CD4-positive, alpha-beta T cell treated with Interleukin-2 at 100 ng/mL for 4 hours (primary cell): ENCODE measurements at places on chromosomes 4 and X.

DNA sequence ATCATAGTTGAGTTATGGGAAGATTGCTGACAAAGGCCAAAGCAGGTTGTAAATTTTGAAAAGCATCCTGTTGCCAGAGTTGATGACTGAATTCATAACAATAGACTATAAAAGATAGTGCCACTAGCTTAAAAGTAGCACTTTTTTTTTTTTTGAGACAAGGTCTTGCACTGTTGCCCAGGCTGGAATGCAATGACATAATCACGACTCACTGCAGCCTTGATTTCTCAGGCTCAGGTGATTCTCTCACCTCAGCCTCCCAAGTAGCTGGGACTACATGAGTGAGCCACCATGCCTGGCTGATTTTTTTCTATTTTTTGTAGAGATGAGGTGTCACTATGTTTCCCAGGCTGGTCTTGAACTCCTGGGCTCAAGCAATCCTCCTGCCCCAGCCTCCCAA, 122.7 kb downstream of the SPOCK3 start:
- no peak for DNase-seq

- no peak for DNase-seq
Observed at GRCh38 chr4:156992943-156993342, 21.3 kb upstream of the PDGFC start.

- no peak for DNase-seq
Observed at GRCh38 chr4:1985294-1985693, 23.5 kb downstream of the NELFA start.

DNA sequence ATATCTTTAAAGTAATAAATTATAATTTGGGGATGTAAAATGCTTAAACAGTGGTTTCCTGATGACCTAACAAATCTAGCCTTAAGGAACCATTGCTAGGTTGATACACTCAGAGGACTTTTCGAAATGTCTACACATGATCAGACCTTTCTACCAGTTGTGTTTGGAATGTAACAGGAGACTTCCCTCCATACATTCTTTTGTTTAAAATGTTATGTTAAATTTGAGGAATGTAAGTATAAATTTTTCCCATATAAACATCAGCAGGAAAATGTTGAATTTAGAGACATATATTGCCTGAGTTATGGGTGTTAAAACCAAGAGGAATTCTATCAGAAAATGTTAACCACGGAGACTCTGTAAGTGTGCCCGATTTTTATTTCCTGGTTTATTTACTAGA, 190.6 kb upstream of the SPRY1 start:
- DNase-seq, result no peak

- DNase-seq, result no peak
Observed at GRCh38 chrX:2863646-2864045, 34.9 kb downstream of the GYG2 start.

DNA sequence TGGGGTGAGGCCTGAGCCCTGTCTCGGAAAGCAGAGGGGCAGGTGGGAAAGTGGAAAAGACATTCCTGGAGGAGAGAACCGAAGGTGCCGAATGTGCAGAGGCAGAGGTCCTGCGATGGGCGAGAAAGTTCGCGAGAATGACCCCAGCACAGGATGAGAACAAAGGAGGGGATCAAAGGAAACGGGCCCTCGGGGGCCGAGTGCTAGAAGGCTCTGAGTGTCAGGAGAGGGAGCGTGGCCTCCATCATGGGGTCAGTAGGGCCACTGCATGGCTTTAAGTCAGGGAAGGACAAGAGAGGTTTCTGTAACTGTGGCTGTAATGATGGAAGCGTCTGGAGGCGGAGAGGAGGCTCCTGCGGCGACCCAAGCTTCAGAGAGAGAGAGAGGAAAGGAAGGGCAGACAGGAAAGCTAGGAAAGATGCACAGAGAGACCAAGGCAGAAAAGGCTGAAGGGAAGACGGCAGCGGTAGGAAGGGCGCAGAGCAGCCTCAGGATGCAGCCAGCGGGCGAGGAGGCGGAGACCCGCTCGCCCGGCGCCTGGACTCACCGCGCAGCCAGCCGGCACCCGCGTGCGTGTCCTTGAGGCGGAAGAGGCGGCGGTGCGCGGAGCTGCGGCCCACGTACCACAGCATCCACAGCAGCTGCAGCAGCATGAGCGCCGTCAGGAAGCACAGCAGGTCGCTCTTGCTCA, 669 bp downstream of the OTOP1 start:
- DNase-seq, result no peak

GRCh38 chr4:78057135-78057599, at the start of gene FRAS1:
Gene FRAS1, plus strand, starts transcription at chr4:78057323. Its CDS starts 687 bp downstream, at chr4:78058010.
- no peak for DNase-seq

DNA sequence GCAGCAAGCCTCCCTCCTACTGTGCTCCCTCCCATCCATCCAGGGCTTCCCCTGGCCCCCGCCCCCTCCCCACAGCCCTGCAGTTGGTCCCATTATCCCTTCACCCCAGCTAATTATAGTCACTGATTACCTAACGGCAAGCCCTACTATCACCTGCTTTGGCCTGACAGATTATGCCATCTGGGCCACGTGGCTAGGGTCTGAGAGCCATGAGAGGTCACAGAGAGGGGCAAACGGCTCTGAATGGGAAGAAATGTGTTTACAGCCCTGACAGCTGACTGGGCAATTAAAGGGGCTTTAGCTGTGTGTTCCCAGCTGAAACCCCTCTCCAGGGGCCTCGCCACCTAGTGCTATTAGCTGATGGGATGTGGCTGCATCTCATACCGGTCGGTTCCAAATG, 134.4 kb upstream of the CPEB2 start:
- DNase-seq, result no peak

- DNase-seq, result peak; percentile 8
Observed at GRCh38 chr4:13476915-13477314, 7.2 kb downstream of the RAB28 start.

GRCh38 chr4:117417856-117418255, 332.5 kb upstream of the TRAM1L1 start:
- DNase-seq, result no peak

GRCh38 chrX:69324851-69325250, 159.6 kb upstream of the PJA1 start:
- no peak for DNase-seq

- DNase-seq, result no peak
Observed at GRCh38 chrX:76919761-76920160, 492.3 kb downstream of the MAGEE1 start.

DNA sequence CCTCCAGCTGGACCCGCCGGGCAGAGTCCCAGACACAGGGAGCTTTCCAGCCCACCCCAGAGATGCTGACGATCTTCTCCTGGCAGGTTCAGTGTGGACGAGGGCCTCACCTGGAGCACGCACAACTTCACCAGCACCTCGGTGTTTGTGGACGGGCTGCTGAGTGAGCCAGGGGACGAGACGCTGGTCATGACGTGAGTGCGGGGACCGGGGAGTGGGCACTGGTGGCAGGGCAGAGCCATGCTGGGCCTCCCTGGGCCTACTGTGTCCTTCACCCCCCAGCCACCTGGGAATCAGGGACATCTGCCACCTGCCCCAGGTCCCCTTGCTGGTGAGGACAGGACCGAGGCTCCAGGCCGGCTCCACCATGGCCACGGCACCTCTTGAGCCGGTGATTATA, 235.6 kb downstream of the AFAP1 start:
- DNase-seq, result no peak

DNA sequence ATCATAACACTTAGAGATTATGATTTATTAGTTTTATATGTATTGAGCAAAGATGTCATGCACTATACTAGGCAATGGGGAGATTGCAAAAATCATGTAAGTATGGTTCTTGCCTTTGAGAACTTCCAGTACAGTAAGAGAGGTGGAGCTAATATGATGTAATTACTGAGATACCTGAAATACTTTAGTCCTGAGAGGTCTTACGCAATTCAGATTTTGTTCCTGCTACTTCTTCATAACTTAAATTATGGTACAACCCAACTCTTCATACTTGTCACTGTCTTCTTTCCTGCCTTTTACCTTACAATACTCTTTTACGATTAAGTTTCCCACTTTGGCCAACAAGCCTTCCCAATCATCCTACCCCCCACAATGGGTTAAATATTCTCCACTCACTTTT, 564.2 kb upstream of the PITX2 start:
- no peak for DNase-seq

- DNase-seq, result no peak
Observed at GRCh38 chrX:13254870-13255269, 65.0 kb downstream of the ATXN3L start.

- DNase-seq, result no peak
Observed at GRCh38 chrX:153876112-153876491, 9.9 kb downstream of the L1CAM start.

DNA sequence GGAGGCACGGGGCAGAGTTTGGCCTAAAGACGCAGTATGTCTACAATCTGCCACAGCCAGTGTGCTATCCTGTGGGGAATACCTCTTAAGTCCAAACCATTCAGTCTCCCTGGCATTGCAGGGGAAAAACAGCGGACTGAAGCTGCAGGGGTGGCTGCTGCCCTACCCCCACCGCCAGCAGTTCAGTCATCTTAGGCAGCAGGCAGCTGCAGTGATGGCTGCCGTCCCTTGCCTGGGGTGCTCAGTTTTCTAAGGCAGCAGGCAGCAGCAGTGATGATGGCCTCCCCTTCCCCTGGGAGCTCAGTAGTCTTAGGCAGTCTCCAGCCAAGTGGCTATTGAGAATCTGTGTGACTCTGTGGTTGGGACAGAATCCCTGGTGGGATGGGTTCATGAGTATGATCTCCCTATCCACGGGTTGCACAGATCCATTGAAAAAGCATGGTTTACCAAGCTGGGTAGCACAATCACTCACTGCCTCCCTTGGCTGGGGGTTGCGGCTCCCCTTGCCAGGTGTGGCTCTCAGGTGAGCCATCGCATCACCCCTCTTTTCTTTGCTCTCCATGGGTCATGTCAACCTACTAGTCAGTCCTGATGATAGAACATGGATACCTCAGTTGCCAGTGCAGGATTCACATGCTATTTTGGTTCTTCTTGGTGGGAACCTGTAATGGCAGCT, 48.9 kb upstream of the GRID2 start:
- DNase-seq, result no peak

- DNase-seq, result no peak
Observed at GRCh38 chr4:137993232-137993631, 248.9 kb downstream of the SLC7A11 start.

DNA sequence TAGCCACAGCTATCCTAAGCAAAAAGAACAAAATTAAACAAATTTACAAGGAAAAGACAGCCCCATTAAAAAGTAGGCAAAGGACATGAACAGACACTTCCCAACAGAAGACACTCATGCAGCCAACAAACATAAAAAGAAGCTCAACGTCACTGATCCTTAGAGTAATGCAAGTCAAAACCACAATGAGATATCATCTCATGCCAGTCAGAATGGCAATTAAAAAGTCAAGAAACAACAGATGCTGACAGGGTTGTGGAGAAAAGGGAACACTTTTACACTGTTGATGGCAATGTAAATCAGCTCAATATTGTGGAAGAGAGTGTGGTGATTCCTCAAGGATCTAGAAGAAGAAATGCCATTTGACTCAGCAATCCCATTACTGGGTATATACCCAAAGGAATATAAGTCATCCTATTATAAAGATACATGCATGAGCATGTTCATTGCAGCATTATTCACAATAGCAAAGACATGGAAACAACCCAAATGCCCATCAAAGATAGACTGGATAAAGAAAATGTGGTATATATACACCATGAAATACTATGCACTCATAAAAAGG, 163.0 kb upstream of the TET2 start:
- DNase-seq, result no peak
